Pancreas (tissue), 10 donors: ENCODE measurements at places on chromosomes 3 and 15. TPM values are rescaled to one million over a fixed set of nuclear protein-coding genes. Genes with fewer than 3 reads are reported as not detected.

TNFAIP8L3 gene
- polyA plus RNA-seq: 0.68 TPM

PTPRG gene
- polyA plus RNA-seq: 3.1 TPM

B2M gene
- 1,072 TPM for polyA plus RNA-seq

DNAJC19 gene
- 33.7 TPM for polyA plus RNA-seq

ADGRG7 gene
- polyA plus RNA-seq: not detected

RTP3 gene
- polyA plus RNA-seq: not detected

SAMMSON gene
- not detected for polyA plus RNA-seq

SPESP1 gene
- 0.80 TPM for polyA plus RNA-seq

KCNMB3 gene
- polyA plus RNA-seq: 4.3 TPM

DLL4 gene
- 2.6 TPM for polyA plus RNA-seq

FBXO40 gene
- not detected for polyA plus RNA-seq
